Stimulated activated CD4-positive, alpha-beta T cell treated with anti-CD3 and anti-CD28 coated beads, Interleukin-12 subunit alpha, Interleukin-12 subunit beta, amount 100 ng/mL, for 24 hours (primary cell): ENCODE measurements at places on chromosomes 16 and 17.

GRCh38 chr17:4354862-4355514 lies 11.5 kb downstream of the UBE2G1 start:
- DNase-seq = no peak

- no peak for DNase-seq
Observed at GRCh38 chr17:54270499-54270898, 447.8 kb downstream of the KIF2B start.

DNA sequence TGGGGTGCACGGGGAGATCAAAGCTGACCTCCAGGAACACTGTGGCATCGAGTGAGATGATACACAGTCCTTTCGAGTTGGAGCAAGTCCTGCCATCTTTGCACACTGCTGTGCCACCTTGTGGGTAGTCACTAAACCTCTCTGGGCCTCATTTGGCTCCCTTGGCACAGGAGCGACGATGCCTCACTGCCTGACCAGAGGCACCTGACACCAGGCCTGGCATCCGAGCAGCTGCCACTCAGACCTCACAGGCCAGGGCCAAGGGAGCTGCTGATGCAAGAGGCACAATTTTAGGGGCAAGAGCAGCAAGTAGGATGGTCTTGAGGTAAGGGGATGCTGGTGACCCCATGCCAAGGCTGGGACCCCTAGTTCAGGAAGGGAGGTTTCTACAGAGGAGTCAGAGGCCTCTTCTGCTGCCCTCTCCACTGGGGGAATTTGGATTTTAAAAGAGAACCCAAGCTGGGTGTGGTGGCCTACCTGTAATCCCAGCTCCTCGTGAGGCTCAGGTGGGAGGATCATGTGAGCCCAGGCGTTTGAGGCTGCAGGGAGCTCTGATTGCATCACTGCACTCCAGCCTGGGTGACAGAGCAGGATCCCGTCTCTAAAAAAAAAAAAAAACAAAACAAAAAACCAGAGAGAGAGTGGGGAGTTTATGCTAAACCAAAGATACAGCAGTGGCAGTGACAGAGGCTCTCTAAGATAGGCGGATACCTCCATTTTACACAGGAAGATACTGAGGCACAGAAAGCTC lies 6.7 kb upstream of the ADGRG1 start:
- DNase-seq = no peak

- DNase-seq = no peak
Observed at GRCh38 chr17:40095351-40095943, 4.9 kb downstream of the NR1D1 start.

- DNase-seq = no peak
Observed at GRCh38 chr17:44109312-44109630, 14.2 kb downstream of the HDAC5 start.

GRCh38 chr17:969811-970355 lies 9.7 kb downstream of the NXN start:
- no peak for DNase-seq

DNA sequence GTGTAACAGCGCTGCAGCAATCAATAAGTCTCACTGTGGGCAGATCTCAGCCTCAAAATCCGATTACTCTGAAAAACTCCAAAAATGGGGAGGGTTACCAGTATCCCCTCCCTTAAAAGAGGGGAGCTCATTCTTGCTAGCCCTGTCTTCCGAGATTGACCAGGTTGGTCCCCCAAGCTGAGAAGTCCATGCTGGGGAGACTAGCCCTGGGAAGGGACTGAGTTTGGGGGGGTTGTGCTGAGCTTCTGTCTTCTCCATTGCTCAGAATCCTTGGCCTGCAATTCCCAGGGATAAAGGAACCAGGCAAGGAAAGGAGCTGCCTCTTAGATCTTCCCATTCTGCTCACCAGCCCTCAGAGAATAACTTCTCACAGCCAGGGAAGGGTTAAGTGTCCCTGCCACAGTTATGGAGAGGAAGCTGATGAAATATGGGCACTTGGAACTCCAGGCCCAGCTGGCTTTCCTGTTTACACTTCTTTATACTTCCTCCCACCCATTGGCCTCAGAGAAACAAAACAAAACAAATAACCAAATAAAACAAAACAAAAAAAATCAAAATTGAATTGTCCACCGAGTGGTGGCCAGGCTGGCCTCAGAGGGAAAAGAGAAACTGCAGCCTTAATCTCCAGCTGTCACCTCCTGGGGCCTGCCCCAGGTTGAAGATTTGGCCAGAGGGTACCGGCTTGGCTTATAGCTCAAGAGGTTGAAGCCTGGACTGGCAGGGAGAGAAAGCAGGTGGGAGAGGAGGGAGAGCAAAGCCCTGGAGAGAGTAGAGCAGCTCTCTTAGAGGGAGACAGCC lies 2.6 kb downstream of the HOXB3 start:
- DNase-seq = no peak

- DNase-seq = no peak
Observed at GRCh38 chr17:62819511-62820221, 11.6 kb upstream of the MARCHF10 start.

DNA sequence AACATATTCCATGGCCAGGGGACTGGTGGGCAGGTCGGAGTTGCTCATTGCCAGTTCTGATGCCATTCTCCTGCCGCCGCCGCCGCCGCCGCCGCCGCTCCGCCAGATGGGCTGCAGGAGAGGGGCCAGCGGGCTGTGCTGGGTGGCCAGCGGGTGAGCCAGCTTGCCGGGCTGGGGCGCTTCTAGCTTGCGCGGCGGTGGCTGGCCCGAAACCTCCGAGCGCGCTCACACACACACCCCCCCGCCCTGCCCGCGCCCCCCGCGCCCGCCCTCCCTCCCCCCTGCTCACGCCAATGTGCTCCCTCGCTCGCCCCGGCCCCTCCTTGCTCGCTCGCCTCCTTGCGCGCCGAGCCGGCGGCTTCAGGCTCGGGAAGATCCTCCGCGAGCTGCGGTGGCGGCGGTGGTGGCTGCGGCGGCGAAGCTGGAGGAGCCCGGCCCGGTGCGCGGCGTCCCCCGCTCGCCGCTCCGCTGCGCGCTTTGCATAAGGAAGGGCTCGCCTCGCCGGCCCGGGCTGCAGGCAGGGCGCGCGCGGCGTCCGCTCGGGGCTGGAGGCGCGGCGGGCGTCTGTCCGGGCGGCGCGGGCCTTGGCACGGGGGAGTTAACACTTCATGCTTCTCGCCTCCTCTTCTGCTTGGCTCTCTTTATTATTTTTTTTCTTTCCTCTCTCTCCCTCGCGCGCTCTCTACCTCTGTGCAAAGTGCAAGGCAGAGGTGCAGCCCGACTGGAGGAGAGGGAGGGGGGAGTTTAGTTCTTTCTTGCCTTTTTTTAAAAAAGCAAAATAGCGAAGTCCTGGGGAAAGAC lies 500 bp downstream of the MAF start:
- DNase-seq = no peak

DNA sequence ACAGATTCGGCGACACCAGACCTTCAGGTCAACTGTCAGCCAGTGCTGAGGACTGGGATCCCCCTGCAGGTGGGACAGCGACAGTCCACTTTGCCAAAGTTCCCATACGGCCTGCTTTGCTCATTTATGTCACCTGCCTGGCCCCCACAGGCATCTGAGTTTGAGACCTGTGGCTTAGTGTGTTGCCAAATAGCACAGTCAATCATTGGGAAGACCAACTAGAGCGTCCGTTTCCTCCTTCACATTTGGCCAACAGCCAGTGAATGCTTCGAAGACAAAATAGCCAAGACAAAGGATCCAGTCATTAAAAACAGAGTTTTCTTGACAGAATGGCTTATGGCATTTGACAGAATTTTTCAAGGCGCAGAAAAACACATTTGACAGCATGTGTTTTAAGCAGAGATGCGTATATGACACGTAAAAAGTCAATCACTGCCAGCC lies 113.8 kb downstream of the ABCC12 start:
- DNase-seq = no peak

DNA sequence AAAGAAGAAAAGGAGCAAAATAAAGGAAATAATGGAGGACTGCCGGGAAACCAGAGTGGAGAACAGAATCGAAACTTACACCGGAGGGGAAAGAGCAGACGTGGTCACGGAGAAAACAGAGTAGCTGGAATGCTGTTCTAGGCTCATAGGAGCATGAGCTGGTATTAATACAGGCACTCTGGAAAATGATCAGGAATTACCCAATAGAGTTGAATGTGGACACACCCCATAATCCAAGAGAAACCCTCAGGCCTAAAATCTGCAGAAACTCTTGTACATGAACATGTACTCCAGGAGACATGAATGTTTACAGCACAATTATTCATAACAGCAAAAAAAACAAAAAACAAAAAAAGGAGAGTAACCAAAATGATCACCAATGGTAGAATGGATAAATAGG lies 77.7 kb downstream of the RPH3AL start:
- DNase-seq = no peak

- DNase-seq = no peak
Observed at GRCh38 chr16:60127196-60127595, 1393.1 kb upstream of the GOT2 start.

DNA sequence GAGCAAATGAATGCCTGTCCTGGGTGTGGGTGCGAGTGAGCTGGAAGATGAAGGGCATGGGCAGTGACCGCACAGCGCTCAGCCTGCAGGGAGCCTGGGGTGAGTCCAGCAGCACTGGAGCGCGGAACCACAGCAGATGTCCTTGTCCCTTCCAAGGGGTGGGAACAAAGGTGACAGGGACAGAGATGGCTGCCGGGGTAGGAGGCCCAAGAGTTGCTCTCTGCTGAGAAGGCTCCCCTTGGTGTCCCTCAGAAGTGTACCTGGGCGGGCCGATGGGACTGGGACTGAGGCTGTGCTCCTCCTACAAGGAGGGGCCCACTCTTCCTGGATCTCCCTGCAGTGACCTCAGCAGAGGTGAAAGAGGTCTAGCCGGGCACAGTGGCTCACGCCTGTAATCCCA lies 7.6 kb upstream of the PGAP6 start:
- DNase-seq = no peak

GRCh38 chr16:68900009-68900408 lies 56.7 kb downstream of the TANGO6 start:
- no peak for DNase-seq

GRCh38 chr17:17511881-17512858 lies 16.0 kb upstream of the RASD1 start:
- no peak for DNase-seq

- DNase-seq = no peak
Observed at GRCh38 chr17:70184207-70184606, 14.9 kb downstream of the KCNJ2 start.

DNA sequence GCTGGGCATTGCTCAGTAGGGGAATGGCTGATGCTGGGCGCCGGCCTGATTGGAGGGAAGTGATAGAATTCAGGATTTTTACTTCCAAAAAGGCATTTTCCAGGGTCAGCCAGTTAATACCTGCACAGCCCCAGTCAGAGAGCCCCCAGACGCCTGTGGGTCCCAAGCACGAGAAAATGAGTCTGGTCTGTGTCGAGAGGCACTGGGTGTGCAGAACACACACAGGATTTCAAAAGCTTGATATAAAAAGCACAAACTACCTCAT lies 164.6 kb upstream of the TNRC6C start:
- DNase-seq = no peak

DNA sequence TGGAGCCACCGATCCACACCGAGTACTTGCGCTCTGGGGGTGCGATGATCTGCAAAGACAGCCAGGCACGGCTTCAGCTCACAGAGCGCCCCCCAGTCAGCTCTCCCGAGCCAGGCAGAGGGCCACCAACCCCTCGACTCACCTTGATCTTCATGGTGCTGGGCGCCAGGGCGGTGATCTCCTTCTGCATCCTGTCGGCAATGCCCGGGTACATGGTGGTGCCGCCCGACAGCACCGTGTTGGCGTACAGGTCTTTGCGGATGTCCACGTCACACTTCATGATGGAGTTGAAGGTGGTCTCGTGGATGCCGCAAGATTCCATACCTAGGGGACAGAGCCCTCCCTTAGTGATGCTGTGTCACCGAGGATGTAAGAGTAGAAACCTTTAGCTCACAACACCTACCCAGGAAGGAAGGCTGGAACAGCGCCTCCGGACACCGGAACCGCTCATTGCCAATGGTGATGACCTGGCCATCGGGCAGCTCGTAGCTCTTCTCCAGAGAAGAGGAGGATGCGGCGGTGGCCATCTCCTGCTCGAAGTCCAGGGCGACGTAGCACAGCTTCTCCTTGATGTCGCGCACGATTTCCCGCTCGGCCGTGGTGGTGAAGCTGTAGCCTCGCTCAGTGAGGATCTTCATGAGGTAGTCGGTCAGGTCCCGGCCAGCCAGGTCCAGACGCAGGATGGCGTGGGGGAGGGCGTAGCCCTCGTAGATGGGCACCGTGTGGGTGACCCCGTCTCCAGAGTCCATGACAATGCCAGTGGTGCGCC lies 1.6 kb downstream of the ACTG1 start:
- DNase-seq = no peak

DNA sequence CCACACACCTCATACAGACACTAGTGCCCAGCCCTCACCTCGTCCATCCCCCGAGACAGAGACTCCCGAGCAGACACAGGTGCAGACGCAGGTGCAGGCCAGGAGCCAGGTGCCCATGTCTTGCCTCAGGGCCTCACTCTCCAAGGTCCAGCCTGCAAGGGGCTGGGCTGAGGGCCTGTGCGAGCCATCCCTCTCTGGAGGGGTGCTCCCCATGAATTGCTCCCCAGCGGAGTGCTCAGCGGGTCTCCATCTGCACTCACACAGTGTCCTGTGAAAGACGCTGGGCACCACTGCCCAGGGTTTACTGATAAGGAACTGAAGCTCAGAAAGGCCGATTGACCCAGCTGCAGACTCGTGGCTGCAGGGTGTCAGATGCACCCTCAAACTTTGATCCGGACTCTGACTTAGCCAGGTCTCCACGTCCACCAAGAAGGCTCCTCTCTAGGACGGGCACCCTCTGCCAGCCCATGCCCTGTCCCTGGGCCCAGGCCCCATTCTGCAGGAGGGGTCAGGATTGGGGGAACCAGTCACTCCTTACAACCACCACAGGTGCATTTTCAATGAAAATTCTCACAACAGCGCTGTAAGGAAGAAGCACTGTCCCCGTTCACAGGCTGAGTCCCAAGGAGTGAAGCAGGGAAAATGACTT lies 16.9 kb downstream of the POLR3K start:
- no peak for DNase-seq

GRCh38 chr17:63537991-63538692 lies 12.1 kb upstream of the DCAF7 start:
- DNase-seq = no peak

GRCh38 chr16:56985288-56985961 lies 3.9 kb upstream of the NLRC5 start:
- no peak for DNase-seq

- no peak for DNase-seq
Observed at GRCh38 chr17:27860971-27861664, 32.0 kb downstream of the LYRM9 start.

DNA sequence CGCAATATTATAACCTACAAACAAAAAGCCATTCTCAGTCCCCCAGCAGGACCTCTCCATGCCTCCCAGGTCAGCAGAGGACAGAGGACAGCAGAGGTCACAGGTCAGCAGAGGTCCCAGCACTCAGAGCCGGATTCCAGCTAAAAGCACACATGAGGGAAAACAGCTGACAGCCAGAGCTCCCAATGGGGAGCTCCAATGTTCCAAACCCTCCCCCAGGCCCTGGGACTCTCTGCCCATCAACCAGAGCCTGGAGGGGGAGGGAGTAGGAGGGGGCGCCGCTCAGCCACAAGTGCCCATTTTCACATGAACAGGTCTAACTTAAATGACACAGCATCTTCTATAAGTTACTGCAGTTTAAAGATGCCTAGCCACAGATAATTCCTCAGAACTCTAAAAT lies 77.5 kb downstream of the ANKRD11 start:
- no peak for DNase-seq

- no peak for DNase-seq
Observed at GRCh38 chr17:73599599-73599998, 44.6 kb downstream of the SDK2 start.
